ENCODE measurements at places on chromosomes 7 and 10.

DNA sequence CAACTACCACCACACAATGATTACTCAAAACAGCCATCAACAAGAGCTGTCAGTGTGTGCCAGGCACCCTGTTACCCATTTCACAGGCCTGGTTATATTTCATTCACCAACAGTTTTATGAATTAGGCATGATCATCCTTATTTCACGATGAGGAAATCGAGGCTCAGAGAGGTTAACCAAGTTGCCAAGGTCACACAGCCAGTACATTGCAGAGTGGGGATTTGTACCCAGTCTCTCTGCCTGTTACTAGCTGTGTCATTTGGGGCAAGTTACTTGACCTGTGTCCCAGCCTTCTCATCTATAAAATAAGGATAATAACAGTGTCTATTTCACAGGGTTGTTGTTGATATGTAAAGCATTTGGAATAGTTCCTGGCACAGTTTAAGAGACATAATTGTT, 97.2 kb downstream of the COL13A1 start:
- DNase-seq = no peak

DNA sequence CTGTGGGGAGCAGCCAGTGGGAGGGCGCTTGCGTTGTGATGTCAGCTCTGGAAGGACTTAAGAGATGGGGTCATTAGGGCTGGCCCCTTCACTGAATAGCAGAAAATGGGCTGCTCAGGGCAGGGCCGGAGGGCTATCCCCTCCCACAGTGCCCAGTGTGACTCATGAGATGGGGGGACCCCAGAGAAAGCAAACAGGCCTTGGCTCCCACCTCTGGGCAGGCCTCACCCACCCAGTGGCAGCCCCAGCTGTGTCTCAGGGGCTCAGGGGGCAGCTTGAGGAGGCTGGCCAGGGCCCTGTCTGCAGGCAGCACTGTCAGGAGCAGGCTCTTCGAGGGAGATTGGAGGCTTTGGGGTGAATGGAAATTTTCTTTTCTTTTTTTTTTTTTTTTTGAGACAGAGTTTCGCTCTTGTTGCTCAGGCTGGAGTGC, 168.3 kb downstream of the SLIT1 start:
- no peak for DNase-seq

DNA sequence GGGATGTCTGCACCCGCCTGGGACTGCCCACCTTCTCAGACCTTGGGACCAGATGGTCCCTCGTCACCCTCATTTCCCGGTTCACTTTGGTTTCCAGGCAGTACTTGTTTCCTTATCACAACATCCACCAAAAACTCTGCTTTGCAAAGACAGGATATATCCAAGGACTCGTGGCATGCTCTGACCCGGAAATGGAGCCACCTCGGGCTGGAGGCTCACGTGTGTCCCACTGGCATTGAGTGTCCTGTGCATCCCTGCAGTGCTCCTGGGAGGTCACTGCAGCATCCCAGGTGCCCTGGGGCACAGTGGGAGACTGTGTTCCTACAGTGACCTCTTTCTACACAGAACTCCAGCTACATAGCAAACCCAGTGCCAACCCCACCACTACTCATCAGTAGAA, 611.9 kb upstream of the FOXK1 start:
- no peak for DNase-seq

- DNase-seq = no peak
Measured at GRCh38 chr10:124697837-124698544, 46.2 kb downstream of the FAM53B start.

DNA sequence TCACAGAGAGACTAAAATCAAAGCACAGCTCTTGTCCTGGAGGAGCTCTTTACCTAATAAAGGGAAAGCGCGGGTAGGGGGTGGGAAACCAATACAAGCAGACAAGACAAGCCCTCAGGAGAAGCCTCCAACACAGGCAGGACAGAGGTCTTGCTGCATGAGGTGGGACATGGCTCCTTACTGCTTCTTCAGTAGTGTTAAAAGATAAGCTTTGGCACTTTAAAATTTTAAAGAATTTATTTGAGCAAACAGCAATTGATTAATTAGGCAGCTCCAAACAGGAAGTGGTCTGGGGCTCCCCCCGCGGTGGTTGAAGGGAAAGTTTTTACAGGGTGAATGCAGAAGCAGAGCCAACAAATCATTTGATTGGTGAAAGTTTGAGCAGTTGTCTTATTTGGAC, 50.3 kb upstream of the MACC1 start:
- no peak for DNase-seq

GRCh38 chr7:37092548-37092947, 356.1 kb downstream of the ELMO1 start:
- no peak for DNase-seq

DNA sequence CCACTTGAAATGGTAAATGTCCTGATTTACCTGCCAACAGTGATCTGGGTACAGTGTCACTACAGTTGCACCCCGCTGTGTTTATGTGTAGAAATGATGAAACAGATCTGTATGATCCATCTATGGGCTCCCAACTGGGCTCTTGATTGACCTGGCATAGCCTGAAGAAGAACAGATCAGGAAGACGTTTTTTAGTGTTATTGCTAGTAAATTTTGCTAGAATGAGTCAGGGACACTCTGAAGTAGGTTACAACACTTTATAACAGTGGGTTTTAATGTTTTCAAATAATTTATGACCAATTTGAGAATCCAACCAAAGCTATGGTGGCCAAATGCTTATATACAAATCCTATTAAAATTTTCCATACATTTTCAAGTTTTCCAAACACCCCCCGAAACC, 110.3 kb downstream of the DKK1 start:
- DNase-seq = no peak

DNA sequence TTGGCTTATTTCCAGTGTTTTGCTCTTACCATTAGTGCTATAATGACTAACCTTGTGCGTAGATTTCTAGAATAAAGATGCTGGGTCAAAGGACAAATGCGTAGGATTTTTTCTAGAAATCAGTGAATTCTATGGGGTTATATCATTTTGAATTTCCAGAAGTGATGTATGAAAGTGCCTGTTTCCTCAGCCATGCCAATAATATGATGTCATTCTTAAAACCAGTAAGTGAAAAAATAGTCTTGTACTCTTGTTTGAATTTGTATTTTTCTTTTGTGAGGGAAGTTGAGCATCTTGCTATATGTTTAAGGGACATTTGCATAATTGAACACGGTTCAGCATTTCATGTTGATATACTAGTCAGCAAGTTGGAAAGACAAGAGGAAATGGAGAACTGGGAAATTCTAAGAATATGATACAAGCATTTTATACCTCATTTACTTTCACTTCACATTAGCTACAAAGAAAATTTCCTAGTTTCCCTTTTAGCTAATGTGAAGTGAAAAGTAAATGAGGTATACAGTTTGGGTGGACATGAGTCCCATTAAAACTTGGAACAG, 3.8 kb upstream of the DNAH11 start:
- DNase-seq = no peak

- DNase-seq = no peak
Measured at GRCh38 chr10:16732376-16732775, 84.8 kb downstream of the RSU1 start.

DNA sequence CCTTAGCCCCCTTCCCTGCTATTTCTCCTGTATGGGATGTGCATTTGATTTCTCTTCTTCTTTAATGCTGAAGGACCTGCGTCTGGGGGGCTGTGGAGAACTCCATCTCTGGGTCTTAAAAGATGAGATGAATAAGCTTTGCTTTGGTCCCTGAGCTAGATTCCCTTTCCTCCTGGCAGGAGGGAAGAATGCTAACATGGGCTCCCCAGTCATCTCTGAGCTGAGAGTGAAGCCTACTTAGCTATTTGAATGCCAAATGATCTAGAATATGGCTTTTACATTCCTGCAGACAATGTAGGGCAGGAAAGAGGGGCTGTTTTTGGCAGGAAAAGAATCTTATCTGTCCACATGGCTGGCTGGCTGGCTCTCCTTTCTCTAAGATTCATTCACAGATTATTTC, 62.6 kb upstream of the EFCAB10 start:
- no peak for DNase-seq

DNA sequence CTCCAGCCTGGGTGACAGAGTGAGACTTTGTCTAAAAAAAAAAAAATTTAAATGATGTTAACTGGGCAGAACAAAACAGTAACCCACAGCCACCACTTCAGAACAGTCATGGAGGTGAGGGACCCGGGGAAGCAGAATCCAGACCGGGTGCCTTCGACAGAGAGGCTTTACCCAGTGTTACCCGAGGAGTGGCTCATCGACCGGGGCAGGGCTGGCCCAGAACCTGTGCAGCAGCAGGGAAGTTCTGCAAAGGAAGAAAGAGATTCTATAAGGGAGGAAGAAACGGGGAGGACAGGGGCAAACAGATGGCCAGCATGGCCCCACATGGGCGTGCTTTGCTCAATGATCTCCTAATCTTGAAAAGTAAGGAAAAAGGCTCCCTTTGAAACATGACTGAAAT, 26.0 kb upstream of the UBE3C start:
- DNase-seq = no peak

GRCh38 chr7:77830649-77831355, 32.2 kb downstream of the PHTF2 start:
- no peak for DNase-seq

DNA sequence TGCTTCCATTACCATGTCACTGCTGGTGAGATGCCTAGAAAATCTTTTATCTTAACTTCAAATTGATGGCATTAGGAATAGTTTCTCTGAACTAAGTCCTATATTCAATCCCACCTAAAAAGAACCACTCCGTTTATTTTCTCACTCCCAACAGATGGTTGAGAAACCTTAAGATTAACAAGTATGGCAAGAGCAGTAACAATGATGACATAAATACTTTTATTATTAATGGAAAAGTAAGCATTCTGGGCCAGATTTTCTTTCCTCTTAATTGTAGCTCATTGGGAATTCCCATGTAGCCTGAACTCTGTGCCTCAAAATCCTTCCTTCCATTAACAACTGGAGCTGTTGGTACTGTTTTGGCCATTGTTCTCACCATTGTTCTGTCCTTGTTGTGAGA, 21.1 kb upstream of the FAM13C start:
- DNase-seq = no peak

- DNase-seq = no peak
Measured at GRCh38 chr7:23222439-23223030, 24.0 kb upstream of the GPNMB start.

DNA sequence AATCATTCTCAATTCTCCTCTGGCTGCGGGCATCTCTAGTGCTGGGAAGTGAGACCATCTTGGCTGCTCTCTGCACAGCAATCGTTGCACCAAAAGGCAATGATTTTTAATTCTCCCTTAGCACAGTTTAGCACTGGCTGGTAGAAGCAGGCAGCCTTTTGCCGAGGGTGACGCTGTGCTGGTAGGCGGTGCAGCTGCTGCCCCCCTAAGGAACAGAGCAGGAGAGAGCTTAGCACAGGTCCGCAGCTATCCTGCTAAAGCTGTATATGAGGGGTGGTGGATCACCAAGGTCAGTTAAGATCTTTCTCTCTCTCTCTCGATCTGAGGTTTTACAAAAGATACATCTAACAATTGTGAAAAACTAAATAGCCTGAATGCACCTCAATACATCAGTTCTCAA, 390.1 kb downstream of the GATA3 start:
- DNase-seq = no peak

- no peak for DNase-seq
Measured at GRCh38 chr10:115001506-115002381, 63.7 kb downstream of the TRUB1 start.

GRCh38 chr7:132392713-132393112, 183.6 kb downstream of the PLXNA4 start:
- DNase-seq = no peak

DNA sequence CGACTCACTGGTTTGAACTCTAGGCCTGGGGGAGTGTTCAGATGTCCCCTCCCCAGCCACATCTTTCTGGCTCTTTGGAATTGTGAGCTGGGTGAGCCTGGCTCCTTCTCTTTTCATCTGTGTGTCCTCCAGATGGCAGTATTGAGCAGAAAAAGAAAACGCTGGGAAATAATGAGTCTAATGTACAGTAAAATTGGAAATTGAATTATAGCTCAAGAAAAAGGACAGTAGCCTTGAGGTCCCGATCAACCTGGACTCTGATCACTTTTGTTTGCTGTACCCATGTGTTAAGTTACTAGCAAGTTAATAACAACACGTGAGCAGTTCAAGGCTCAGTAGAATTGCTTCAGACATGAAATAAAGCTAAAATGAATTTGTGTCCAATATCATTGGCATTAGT, 77.9 kb downstream of the SNX10 start:
- DNase-seq = peak; percentile 20

DNA sequence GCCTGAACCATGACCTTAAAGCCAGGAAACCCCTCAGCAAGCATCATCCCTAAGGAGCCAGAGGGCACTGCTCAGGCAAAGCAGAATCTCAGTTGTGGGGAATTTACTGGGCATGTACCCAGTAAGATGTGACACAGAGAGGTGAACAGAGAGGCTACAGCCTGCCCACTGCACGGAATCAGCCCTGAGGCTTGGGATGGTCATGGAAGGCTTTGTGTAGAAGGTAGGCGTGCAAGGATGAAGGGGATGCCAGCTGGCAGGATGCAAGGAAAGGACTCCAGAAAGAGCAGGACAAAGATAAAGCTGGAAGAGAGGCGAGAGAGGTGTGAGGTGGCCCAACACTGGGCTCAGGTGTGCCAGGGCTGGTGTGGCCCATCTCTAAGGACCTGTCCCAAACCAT, 2.4 kb upstream of the AIFM2 start:
- DNase-seq = no peak

- no peak for DNase-seq
Measured at GRCh38 chr7:40843338-40843985, 708.7 kb downstream of the SUGCT start.

- no peak for DNase-seq
Measured at GRCh38 chr10:79176052-79176501, 107.3 kb downstream of the ZMIZ1 start.

- DNase-seq = no peak
Measured at GRCh38 chr10:5142199-5142598, 42.8 kb downstream of the AKR1C8 start.

DNA sequence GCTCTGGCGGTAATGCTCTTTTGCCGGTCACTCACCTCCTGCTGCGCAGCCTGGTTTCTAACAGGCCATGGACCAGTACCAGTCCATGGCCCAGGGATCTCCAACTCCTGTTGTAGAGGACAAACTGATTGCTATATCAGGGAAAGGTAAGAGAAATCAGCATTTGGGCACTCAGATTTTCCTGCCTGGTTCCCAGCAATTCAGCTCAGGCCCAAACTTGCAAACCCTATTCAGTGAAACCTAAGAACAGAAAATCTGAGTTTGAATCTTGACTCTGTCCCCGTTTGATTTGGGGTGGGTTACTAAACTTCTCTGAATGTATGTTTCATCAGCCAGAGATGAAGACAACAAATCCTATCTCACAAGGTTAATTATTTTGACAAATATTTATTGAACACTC, 77.4 kb downstream of the GFRA1 start:
- no peak for DNase-seq
